ENCODE measurements at places on chromosomes 4 and X.

GRCh38 chr4:107966903-107967302, 22.8 kb upstream of the HADH start:
- DNase-seq, result no peak

- DNase-seq, result no peak
These were observed 51.4 kb upstream of the IL13RA1 start for GRCh38 chrX:118675966-118676349.

DNA sequence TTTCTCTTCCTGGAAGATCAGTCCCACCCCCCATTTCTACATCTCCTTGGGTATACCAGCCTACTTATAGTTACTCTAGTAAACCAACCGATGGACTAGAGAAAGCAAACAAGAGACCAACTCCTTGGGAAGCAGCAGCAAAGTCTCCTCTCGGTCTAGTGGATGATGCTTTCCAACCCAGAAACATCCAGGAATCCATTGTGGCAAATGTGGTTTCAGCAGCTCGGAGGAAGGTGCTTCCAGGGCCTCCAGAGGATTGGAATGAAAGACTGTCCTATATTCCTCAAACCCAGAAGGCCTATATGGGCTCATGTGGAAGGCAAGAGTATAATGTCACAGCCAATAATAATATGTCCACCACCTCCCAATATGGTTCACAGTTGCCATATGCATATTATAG, 78.2 kb upstream of the MYOZ2 start:
- DNase-seq, result no peak

GRCh38 chr4:53645108-53645507, 53.8 kb upstream of the LNX1 start:
- DNase-seq, result no peak

- DNase-seq, result no peak
These were observed 1039.7 kb downstream of the RAPGEF2 start for GRCh38 chr4:160142579-160142978.

- DNase-seq, result no peak
These were observed 571.0 kb upstream of the KLHL4 start for GRCh38 chrX:86946569-86946968.

- no peak for DNase-seq
These were observed 188.2 kb downstream of the SH2D1A start for GRCh38 chrX:124534536-124534935.

- no peak for DNase-seq
These were observed 18.1 kb downstream of the CLTRN start for GRCh38 chrX:15646543-15646942.

GRCh38 chrX:9605484-9605883, 140.6 kb downstream of the TBL1X start:
- DNase-seq, result no peak

GRCh38 chr4:99683895-99684294, 26.3 kb upstream of the C4orf54 start:
- DNase-seq, result no peak

- DNase-seq, result no peak
These were observed 10.8 kb downstream of the GABRA2 start for GRCh38 chr4:46379101-46379500.

DNA sequence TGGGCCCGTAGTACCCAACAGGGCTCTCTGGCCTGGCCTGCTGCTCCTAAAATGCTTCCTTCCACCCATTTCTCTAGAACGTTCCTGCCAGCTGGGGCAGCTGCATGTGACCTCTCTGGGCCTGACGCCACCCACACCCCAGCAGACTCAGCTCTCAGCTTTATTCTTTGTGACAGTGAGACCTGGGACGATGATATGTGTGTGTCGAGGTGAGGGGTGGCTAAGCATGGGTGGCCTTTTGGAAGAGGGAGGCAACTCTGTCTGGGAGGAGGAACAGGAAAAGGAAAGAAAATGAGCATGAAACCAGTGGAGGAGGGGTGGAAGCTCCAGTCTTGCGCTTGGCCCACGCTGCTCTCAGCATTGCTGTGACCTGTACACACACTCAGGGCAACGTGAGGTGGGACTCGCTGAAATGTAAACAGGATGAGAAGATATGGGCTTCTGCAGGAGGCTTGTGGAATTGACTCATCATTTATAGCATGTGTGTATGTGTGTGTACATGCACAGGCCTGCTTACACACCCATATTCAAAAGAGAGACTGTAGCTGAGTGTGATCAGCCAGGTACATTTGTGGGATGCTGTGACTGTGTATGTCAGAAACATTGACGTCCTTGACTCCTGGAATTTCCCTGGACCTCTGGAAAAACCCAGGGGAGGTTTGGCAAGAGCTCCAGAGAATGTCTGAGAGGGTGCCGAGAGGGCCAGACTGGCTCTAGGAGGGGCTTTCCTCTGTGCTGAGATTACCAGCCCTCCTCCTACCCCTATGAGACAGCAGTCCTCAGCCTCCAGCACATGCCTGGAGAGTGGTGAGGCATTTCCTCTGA, 137.9 kb downstream of the PJA1 start:
- no peak for DNase-seq

DNA sequence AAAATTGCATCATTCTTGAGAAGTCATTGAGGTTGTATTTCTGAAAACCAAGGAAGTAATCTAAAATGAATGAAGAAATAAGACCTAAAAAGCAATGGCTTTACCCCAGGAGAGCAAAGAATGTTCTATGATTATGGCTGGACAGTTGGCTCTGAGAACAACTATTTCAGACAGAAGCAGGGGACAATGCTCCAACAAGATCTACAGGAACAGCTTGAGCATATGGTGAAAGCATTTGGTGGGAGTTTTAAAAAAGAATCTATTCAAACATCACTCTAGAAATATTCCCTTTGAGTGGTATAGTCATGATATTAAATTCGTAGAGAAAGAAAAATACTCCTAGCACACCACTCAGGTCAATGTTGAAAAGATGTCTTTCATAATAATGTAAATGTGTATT, 26.7 kb downstream of the DYNLT3 start:
- DNase-seq, result no peak

- no peak for DNase-seq
These were observed 11.4 kb upstream of the SLAIN2 start for GRCh38 chr4:48329976-48330375.

DNA sequence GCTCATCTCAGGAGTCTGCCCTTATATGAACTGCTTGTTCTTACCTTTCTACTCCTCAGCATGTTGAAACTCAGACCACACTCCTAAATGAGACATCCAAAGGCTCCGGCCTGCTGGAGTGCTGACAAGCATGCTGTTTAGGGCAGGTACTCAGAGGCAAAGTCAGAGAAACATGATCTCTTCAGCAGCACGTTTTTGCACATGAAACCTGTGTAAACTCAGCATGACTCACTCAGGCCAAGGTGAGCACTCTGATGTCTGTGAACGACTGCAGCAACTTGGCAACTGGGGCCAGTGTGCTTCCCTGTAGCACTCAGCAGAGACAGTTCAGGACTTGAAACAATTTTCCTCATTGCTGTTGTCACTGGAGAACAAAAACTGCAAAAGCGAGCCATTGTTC, 109.6 kb downstream of the PACRGL start:
- DNase-seq, result no peak

- DNase-seq, result no peak
These were observed 3.4 kb upstream of the PRPS1 start for GRCh38 chrX:107624893-107625292.

GRCh38 chr4:143559757-143560147, 46.2 kb downstream of the SMARCA5 start:
- no peak for DNase-seq

- no peak for DNase-seq
These were observed 14.0 kb upstream of the XPNPEP2 start for GRCh38 chrX:129724754-129725153.

DNA sequence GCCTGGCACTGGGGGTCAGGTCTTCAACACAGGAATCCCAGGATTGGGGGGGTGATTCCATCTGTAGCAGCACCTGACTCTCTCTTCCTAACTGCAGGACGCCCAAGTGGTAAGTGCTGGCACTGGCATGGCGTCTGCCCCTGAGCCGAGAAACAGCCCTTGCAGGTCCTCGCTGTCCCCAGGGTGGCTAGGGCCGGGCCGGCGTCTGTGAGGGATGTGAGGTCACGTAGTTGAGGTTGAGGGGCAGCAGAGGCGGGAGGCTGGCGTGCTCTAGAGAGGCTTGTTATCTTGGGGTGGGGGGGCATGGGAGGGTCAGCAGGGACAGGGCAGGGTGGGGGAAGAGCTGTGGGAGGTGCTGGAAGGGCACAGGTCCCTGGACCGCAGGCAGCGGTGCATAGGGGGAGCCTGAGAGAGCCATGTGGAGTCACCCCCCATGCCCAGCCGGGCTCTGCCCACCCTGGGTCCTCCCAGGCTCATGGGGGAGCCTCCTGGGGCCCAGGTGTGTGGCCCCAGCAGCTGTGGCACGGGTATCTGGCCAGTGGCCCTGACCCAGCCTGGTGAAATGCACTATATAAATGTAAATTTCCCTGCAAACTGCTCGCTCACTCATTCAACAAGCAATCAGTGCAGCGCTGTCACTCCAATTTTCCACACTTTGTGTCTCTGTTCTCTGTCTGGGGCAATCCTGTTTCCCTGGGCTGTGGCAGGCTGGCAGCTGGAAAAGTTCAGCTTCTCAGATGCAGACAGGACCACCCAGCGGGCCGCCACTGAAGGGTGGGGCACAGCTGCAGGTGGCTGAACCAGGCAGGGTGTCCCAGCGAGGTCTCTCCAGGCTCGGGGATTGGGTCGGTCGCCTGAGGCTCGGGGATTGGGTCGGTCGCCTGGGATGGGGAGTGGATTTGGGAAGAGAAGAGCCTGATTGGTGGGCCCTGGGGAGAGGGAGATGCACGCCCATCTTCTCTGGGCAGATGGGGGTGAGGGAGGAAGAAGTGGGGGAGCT, 102.2 kb upstream of the NKX1-1 start:
- DNase-seq, result no peak

DNA sequence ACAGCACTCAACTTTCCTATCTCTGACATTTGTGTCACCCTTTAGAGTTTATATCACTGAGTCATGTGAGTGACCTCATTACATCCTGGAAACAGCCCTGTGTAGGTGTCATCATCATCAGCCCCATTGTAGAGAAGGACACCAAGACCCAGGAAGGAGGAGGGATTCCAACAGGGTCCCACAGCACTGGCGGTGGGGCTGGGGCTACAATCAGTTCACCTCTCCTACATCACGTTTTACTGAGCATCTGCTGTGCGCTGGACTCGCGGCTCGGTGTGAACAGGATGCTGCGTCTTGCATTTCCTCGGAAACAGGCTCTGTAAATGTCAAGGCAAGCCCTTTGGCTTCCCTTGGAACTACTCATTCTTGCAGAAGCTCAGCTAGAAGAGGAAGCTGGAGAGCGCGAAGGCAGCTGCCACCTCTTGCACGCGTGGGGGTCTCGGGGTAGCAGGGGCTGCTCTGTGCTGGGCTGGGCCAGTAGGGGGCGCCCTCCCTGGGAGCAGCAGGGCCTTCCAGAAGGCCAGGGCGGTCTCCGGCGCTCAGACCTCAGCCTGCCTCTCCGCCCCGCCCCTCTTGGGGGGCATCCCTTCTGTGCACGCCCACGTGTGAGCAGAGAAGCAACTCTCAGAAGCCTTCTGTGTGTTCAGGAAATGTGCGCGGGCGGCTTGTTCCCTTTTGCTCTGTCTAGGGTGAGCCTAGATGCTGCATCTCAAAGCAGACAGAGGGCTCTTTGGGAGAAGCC, 29.0 kb downstream of the REELD1 start:
- peak; percentile 38 for DNase-seq

DNA sequence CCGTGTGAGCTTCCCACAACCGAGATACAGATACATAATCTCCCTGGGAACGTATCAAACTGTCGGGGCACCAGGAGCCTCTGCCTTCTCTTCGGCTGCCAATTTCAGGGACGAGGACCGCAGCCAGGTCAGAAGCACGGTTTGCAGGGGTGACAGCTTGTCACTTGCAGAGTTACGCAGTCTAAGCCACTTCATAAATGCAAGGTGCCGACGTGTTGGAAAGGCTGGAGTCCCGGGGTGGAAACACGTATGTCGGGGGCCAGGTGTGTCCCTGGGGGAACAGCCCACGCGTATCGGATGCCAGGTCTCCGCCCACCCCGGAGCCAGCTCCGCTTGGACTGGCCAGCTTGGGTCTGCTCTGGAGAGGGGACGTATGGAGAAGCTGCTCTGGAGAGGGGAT, 76.3 kb upstream of the SHOX start:
- DNase-seq, result no peak

DNA sequence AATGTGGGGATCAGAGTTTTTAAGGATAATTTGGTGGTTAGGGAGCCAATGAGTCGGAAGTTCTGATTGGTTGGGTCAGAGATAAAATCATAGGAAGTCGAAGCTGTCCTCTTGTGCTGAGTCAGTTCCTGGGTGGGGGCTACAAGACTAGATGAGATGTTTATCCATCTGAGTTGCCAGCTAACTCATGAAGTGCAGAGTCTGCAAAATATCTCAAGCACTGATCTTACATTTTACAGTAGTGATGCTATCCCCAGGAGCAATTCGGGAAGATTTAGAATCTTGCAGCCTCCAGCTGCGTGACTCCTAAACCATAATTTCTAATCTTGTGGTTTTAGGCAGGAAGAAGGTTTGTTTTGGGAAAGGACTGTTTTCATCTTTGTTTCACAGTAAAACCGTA, 565.8 kb upstream of the SPANXN1 start:
- no peak for DNase-seq

- DNase-seq, result no peak
These were observed 129.2 kb downstream of the FAM53A start for GRCh38 chr4:1554876-1555265.

DNA sequence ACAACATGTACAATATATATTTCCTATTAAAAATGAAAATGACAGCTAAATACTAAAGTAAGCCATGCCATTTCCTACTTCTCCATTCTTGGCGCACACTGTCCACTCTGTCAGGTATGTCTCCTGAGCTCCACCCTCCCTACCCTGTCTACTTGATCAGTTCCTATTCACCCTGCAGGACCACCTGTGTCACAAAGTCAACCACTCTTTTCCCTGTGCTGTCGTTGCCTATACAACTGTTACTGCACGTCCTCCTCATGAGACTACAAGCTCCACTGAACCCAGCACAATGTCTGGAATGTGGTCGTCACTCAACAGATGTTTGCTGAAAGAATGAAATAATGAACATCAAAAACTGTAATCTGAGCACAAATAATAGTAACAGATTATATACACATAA, 54.9 kb downstream of the SLC9A7 start:
- no peak for DNase-seq
